NCI-H69 (cell line): ENCODE measurements at places on chromosomes 3 and 15.

- no peak for DNase-seq
Measured at GRCh38 chr3:49506906-49507305, 36.8 kb downstream of the DAG1 start.

GRCh38 chr3:179184826-179185225, 36.7 kb downstream of the PIK3CA start:
- DNase-seq: no peak

GRCh38 chr15:38642689-38643270, 78.2 kb upstream of the RASGRP1 start:
- no peak for DNase-seq

DNA sequence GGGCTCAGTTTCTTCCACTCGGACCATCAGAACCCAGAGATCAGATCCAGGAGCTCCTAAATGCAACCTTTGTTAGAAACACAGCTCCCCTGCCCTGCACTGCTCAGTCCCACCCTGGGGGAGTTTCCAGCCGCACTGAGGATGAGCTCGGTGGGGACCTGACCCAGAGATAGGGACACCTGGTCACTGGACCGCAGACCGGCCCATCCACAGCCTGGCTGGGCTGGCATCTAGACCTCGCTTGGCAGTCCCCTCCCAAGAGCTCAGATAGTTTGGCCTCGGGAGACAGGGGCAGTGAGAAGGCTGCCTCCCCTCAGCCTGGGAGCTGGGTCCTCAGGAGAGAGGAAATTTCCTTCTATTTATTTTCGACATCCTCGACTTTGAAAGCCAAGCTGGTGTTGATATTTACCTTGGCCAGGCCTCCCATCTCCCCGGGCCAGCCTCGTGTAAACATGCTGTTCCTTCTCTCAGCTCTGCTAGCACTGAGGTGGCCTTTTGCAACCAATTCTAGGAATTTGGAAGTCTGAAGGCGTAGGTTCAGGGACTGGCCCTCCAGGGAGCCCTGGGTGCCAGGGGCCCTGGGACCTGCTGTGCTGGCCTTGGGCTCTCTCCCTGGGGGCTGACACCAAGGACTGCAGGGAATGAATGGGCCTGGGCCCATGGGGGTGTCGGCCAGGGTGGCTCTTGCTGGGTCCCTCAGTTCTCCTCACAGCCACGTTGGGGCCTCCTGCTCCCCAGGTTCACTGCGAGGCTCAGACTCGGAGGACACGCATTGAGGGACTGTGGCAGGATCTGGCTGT, 90.1 kb downstream of the VGLL4 start:
- peak; percentile 25 for DNase-seq

DNA sequence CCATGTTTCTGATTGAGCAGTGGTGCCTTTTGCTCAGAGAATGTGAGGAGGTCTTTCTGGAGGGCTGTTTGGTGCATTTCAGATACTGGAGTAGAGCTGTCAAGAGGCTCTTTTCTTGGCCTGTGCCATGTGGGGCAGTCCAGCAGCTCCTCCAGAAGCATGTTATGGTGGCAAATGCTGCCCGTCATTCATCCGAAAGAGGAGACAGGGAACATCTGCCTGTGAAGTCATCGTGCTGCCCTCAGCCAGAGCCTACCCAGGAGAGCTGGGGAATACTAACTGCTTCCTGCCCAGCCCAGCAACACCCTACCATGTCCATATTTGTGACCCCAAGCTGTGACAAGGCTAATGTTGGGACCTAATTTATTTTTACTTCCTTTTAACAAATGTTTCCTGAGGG, 82.2 kb upstream of the SLC6A6 start:
- no peak for DNase-seq

DNA sequence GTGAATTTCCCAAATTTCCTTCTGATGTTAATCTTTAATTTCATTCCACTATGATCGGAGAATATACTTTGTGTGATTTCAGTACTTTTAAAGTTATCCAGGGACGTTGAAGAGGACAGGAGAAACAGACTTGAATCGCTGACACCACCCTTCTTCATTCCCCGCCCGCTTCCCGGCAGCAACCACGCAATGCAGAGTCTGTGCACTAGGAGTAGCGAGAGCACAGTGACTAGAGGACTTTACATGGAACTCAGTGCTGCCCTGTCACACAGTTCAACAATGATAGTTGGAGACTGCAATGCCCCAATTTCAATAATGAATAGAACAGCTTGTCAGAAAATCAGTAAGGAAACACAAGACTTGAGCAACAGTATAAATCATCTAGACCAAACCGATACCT, 73.9 kb downstream of the RNF13 start:
- no peak for DNase-seq

- DNase-seq: no peak
Measured at GRCh38 chr3:132486099-132486498, 68.8 kb downstream of the DNAJC13 start.

DNA sequence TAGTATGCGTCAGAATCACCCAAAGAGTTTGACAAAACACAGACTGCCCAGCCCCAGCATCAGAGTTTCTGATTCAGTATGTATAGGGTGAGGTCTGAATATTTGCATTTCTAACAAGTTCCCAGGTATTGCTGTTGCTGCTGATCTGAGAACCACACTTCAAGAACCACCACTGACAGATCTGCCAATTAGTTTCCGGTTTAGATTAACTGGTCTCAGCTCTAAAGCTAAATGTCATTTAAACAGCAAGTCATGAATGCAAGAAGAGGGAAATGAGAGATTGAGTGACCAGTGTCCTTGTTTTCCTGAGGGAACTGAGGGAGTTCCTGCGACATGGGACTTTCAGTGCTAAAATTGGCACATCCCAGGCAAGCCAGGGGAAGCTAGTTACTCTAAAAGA, 305.0 kb downstream of the ZNF385D start:
- no peak for DNase-seq

DNA sequence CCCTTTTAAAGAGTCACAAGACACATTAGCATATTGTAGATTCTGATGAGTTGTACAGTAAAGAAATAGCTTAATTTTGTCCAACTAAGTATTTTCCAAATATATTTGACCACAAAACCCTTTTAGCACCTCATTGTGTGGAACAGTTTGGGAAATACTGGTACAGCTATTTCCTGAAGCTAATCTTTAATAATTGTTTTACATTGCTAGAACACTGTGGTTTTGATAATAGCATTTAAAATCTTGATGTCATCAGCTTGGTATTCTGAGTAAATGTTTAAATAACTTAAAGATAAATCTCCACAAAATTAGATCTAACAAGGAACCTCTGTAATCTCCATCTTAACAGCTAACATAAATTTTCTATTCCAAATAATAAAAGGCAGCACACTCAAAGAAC, 140.0 kb upstream of the MLF1 start:
- DNase-seq: no peak

- DNase-seq: no peak
Measured at GRCh38 chr3:94071713-94072284, 8.9 kb downstream of the NSUN3 start.

- DNase-seq: no peak
Measured at GRCh38 chr3:151593928-151594327, 133.1 kb upstream of the IGSF10 start.

DNA sequence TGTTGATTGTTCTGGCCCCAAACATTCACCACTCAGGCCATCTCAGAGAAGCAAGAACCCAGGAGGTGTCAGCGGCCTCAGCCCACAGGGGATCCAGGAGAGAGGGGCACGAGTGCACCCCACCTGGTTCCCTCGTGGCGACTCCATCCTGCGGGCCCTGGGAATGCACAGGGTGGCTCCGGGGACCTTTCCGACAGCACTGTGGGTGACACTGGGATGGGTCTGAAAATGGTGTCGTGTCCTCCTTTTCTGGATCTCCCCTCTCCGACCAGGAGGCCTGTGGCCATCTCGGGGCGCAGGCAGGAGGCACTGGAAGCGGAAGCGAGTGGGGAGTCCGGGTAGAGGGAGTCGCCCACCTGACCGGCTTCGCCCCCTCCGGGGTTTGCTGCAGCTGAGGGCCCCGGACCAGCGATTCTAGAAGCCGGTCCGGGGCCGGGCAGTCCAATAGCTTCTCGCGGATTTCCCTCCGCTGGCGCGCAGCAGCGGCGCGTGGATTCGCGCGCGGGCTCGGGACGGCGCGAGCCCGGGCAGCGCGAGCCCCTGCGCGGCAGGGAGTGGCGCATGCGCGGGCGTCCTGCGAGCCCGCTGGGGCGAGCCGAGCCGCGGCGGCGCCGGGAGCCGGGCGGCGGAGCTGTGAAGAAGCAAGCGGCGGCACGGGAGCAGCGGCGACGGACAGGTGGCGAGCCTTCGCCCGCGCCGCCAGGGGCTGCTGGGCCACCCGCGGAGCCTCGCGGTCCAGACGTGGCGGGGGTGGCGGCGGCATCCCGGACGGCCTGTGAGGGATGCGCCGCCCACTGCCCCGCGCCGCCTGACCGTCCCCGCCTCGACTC, at the start of gene DOCK3:
Gene DOCK3, plus strand, starts transcription at position 579 of the 830 bp plus-strand sequence. CDS start 337 bp downstream, outside the sequence.
- DNase-seq: peak; percentile 74

DNA sequence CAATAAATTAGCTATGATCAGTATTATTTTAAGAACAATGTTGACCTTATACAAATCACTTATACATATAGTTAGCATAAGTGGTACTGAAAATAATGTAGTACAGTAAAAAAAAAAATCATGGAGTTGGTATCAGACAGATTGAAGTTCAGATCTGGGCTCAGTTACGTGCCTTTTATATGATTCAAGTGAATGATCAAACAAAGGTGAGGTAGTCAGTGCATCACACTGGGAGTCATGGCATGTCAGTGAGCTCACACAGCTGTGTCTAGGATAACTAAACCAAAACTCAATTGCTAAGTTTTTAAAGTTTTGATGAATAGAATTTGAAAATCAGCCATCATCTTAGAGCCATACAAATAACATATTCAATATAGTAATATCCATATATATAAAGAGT, 11.2 kb upstream of the CCR8 start:
- no peak for DNase-seq
